ENCODE measurements at places on chromosomes 7 and 10. TPM values are rescaled to one million over a fixed set of nuclear protein-coding genes. Genes with fewer than 3 reads are reported as not detected.

Gene SUN3
- not detected for total RNA-seq

GRCh38 chr7:112097524-112097923, 108.7 kb downstream of the DOCK4 start:
- DNase-seq, result no peak

DNA sequence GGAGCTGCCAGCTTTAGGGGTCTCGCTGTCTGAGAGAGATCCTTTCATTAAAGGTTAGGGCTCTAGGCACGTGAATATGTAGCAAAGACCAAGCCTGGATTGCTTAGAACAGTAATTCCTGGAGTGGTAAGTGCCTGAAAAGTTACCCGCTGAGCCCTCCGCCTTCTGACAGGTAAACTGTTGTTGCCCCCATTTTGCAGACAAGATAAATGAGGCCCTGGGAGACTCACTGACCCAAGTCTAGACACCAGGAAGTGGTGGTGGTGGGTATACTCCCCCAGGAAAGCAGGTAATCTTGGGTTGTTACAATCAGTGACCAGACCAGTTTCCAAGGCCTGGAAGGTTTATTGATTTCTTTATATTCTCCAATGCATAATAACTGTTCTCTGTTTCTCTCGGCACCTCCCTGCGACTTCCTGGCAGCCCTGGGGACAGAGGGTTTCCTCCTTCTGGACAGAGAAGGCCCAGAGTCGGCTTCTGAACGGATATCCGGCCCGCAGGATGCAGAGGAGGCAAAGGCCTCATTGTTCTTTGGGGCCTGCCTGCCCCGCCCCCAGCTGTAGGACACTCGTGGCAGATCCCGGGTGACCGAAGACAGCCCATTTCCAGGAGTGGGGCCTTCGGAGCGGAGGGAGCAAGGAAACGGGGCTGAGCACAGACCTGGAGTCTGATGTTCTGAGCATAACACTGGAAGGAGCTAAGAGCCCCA, 1.3 kb upstream of the GRK5 start:
- peak; percentile 31 for DNase-seq

Gene TFEC
- 2.2 TPM for total RNA-seq

DNA sequence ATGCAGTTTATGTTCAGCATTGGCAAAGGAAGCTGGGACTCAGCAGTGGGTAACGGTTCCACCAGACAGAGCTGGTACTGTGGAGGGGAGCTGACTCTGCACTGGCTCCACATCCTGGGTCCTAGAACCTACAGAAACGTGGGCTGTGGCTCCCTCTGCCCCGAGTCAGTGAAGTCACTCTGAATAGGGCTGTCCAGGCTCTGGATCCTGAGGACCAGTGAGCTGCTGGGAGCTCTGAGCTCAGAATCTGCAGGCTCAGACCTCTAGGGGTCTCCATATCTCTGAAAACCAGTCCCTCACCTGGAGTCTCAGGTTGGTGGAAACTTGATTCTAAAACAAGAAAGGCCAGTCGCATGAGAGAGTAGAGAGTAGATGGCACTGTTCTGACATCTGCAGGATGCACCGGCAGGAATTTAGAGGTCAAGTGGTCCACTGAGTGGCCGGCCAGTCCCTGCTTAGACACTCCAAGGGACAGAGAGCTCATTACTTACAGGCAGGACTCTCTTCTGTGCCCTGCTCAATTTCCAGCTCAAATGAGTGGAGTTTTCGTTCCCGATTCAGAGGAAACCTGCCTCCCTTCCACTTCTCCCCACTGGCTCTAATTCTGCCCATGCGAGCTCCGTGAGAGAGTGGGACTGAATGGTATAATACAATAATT, 18.6 kb downstream of the NPFFR1 start:
- no peak for DNase-seq

GRCh38 chr10:81108516-81109199, 571.0 kb downstream of the SH2D4B start:
- DNase-seq, result peak; percentile 6

DNA sequence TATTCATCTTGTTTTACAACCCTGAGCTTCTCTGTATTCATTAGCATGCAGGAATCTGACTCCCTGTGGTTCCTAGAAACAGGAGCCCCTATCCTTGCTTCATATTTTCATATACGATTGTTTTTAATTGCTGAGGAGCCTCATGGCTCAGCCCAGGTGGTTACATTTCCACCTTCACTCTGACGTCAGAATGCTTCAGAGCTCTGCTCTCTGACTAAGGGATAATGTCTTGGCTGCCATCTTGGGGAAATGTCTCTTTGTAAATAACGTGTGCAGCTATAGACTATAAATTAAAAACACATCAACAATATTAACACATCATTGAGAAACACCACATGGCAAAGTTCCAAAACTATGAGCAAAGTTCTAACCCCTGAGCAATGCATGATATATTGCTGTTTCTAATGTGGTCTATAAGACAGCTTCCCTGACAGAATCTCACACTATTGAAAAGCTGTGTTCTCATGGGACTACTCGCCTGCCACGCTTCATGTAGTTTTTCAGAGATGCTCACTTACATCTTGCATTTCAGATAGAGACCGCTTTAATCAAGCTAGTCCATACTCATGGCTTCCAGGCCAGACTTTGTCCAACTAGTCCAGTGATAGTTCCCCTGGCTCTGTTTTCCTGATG, 227.0 kb downstream of the SORCS3 start:
- no peak for DNase-seq

GRCh38 chr7:7201578-7202374, 19.4 kb downstream of the C1GALT1 start:
- DNase-seq, result no peak

- DNase-seq, result no peak
Observed at GRCh38 chr10:103724771-103725170, 130.6 kb downstream of the SH3PXD2A start.

GRCh38 chr7:92750946-92751345, 85.4 kb downstream of the CDK6 start:
- no peak for DNase-seq

- no peak for DNase-seq
Observed at GRCh38 chr10:119651514-119652360, 557 bp downstream of the BAG3 start.

GRCh38 chr10:122990278-122990677, 10.1 kb downstream of the PSTK start:
- no peak for DNase-seq

GRCh38 chr10:91345716-91346115, 64.4 kb upstream of the HECTD2 start:
- DNase-seq, result no peak

DNA sequence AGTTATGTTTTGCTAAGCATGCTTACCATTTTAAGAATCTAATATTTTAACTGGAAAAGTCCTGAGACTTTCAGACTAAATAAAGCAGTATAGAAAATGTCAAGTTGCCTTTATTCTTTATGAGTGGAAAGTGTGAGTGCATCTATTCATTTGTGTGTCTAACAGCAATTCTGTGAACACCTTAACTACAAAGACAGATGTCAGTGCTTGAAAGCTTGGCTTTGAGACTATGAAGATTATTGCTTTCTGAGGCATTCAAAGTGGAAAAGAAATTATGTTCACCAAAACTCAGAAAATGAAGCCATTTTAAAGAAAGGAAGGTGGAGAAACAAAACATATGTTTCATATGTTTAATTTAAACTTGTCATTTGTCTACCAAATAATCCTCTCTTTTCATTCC, 294.5 kb upstream of the SEMA3C start:
- no peak for DNase-seq

Gene TMUB1
- total RNA-seq, result 9.7 TPM

Gene CCDC71L
- 91.9 TPM for total RNA-seq

- DNase-seq, result no peak
Observed at GRCh38 chr10:86644152-86644793, 10.1 kb upstream of the OPN4 start.

- DNase-seq, result no peak
Observed at GRCh38 chr10:98382691-98383101, 32.3 kb downstream of the PYROXD2 start.

DNA sequence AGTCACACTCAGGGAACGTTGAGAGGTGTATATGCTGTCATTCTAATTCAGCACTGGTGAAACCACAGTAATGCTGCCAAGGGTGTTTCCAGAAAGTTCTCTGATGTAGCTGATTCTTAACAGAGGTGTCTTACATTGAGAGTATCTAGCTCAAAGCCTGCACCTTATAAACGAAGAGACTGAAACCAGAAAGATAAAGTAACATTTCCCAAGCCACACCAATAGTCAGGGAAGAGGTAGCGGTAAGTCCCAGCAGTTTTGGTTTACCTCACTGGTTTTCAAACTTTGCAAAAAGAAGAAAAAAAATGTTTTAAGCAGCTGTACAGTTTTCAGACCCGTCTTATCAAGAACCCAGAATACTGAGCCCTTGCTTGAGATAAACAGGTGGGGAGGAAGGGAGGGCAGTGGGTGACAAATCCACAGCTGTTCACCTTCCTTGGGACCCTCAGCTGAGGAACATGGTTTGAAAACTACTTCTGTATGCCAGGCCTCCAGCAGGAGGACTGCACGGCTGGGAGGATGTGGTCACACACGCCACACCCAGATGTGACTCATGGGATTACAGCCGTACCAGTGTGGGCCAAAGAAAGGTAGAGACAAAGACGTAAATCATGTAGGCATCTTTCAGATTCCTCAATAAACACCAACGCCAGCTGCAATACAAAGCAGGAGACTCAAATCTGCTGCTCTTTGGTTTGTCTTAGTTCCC, 63.9 kb upstream of the GSDME start:
- DNase-seq, result no peak

DNA sequence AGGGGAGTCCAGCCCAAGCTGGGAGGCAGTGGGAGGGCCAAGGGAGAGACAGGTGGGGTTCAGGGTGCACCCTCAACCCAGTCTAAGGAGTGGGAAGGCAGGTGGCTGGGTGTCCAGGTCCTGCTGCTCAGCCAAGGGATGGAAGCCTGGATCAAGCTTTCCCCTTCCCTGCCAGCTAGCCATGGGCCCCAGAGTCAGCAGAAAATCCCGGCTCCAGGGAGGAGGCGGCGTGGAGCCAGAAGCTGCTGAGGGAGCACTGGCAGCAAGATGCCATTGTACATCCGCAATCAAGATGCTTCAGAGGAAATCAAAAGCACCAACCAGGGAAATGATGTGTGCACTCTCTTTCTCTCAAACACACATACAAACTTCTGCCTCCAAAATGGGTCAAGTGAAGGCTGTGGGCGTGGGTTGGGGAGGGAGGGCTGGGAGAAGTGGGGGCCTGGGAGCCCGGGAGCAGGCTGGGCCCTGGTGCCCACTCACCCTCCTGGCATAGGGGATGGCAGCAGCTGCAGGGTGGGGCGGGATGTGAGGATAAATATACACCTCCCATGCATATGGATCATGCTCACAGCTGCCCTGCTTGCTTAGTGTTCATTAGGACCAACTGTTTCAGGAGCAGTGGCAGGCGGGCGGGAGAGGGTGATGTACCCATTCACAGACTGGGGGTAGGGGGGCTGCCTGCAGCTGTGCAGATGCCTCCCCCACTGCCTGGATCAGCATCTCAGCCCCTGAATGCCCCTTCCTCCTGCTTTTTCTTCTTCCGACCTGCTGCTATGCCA, 24.2 kb downstream of the TRIM8 start:
- peak; percentile 71 for DNase-seq
